Aorta (tissue), 5 donors: ENCODE measurements at places on chromosomes 5 and 9. TPM values are rescaled to one million over a fixed set of nuclear protein-coding genes. Genes with fewer than 3 reads are reported as not detected.

C7 gene
- 27.2 TPM for polyA plus RNA-seq

MRPL36 gene
- polyA plus RNA-seq: 62.2 TPM

SLC34A3 gene
- not detected for polyA plus RNA-seq

PLPP6 gene
- polyA plus RNA-seq: 4.7 TPM

GALNT10 gene
- polyA plus RNA-seq: 10.4 TPM

FAM240B gene
- polyA plus RNA-seq: not detected

N4BP3 gene
- polyA plus RNA-seq: 0.13 TPM

CCDC171 gene
- polyA plus RNA-seq: 1.0 TPM

ALDOB gene
- polyA plus RNA-seq: 1,178 TPM

SPEF2 gene
- polyA plus RNA-seq: 5.1 TPM

INSL4 gene
- polyA plus RNA-seq: not detected

GFPT2 gene
- polyA plus RNA-seq: 3.7 TPM

PCDHGB3 gene
- polyA plus RNA-seq: 0.82 TPM

MARCHF3 gene
- 0.82 TPM for polyA plus RNA-seq

KCNIP1 gene
- polyA plus RNA-seq: not detected

SHLD3 gene
- 2.6 TPM for polyA plus RNA-seq

WDR31 gene
- 1.1 TPM for polyA plus RNA-seq

IFNA21 gene
- polyA plus RNA-seq: not detected

LCN1 gene
- polyA plus RNA-seq: not detected

PCDHGA6 gene
- polyA plus RNA-seq: 0.38 TPM

SH2D3C gene
- 2.0 TPM for polyA plus RNA-seq

PGM5 gene
- polyA plus RNA-seq: 33.7 TPM
